ENCODE measurements at places on chromosomes 4 and X. TPM values are rescaled to one million over a fixed set of nuclear protein-coding genes. Genes with fewer than 3 reads are reported as not detected.

The CENPI gene
- not detected for total RNA-seq

The CSAG2 gene
- total RNA-seq = not detected

The EVC gene
- 39.3 TPM for total RNA-seq

The GPC4 gene
- total RNA-seq = 12.0 TPM

The DOK7 gene
- total RNA-seq = 33.5 TPM

The HCCS gene
- total RNA-seq = 65.0 TPM

The PITX2 gene
- not detected for total RNA-seq

The PDZD4 gene
- 23.2 TPM for total RNA-seq

The XAGE2 gene
- not detected for total RNA-seq

DNA sequence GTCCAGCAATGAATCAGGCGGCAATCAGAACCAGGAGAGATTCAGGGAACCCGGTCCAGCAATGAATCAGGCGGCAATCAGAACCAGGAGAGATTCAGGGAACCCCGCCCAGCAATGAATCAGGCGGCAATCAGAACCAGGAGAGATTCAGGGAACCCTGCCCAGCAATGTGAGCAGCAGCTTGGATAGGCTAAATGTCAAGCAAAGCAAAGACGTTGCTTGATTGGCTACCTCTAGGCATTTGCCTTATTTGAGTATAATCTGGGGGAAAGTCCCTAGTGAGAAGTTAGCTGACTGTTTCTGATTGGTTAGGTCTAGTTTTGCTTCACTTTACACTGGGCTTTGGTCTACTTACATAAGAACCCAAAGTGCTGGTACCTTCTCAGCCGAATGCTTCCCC, 1212.2 kb upstream of the TENM3 start:
- no peak for DNase-seq

- DNase-seq = no peak
Observed at GRCh38 chr4:27692158-27692557, 831.5 kb downstream of the STIM2 start.

GRCh38 chr4:46554760-46555465, 165.0 kb upstream of the GABRA2 start:
- DNase-seq = no peak

- no peak for DNase-seq
Observed at GRCh38 chrX:43375136-43375535, 281.0 kb upstream of the MAOA start.

DNA sequence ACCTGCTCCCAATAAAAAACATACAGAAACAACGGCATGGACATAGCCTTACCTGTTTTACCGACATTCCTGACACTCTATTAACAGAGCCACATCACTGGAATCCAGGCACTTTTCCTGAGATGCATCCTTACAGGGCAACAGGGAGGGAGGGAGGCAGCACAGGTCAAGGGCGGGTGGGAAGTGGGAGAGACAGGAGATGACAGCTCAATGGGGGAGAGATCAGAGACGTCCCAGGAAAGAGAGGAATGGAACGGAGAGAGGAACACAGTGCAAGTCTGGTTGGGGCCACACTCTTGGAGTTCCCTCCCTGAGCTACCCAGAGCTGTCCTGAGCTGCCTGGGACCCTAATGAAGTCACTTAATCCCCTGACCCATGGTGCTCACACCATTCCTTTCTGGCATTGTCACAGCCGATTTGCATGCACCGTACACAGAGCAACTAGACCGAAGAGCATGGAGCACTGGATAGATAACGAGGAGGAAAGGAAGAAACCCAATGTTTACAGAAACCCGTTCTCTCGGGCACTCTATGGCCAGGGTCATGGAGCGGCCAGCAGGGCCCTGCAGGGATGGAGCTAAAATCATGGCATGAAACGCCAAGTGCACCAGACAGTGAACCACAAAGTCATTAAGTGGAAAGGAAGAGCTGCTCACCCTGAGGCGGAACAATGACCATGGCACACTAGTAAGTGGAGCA, 93.1 kb downstream of the NSUN7 start:
- DNase-seq = no peak

DNA sequence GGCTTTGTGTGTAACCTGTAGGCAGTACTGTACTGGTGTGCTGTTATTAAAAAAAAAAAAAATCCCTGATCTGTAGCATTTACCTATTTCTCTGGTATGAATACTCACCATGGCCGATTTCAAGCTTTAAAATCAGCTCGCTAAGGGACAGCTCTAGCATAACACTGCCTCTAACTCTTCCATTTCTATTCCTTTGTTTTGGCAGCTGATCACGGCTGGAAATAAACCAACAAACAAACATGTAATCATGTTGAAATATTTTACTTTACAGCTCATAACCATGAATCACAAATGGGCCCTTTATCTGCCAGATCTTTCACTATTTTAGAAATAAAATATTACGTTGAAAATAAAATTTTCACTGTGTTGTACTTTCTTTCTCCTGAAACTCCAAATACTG, 60.5 kb upstream of the IL15 start:
- no peak for DNase-seq

DNA sequence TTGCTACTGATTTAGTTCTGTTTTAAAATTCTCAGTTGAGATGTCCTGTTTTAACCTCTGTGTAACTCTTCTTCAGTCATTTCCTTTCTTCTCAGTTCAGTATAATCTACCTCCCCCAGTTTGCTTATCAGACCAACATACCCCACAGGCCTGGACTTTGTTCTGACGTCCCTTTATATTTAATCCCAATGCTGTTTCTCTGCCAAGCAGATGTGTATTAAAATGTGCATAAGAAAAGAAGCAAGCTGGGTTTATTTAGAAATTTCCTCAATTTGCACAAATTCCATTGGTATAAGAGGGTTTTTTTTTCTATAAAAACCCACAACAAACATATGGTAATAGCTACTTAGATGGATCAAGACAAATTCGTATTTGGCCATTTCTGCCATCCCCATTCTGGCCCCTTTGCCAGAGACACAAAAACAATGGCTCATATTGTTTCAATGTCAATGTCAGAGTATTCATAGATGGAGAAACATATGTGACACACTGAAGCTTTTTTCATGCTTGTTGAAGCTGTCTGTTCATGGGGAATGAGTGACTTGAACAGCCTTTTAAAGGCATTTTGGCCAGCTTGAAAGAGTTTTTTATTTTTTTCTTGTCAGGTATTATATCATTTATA, 24.5 kb downstream of the HCCS start:
- no peak for DNase-seq

- no peak for DNase-seq
Observed at GRCh38 chr4:109967798-109968520, 55.3 kb downstream of the EGF start.

- DNase-seq = no peak
Observed at GRCh38 chr4:1795299-1796195, 2.5 kb downstream of the FGFR3 start.

GRCh38 chr4:86910369-86910768, 18.1 kb upstream of the C4orf36 start:
- no peak for DNase-seq

DNA sequence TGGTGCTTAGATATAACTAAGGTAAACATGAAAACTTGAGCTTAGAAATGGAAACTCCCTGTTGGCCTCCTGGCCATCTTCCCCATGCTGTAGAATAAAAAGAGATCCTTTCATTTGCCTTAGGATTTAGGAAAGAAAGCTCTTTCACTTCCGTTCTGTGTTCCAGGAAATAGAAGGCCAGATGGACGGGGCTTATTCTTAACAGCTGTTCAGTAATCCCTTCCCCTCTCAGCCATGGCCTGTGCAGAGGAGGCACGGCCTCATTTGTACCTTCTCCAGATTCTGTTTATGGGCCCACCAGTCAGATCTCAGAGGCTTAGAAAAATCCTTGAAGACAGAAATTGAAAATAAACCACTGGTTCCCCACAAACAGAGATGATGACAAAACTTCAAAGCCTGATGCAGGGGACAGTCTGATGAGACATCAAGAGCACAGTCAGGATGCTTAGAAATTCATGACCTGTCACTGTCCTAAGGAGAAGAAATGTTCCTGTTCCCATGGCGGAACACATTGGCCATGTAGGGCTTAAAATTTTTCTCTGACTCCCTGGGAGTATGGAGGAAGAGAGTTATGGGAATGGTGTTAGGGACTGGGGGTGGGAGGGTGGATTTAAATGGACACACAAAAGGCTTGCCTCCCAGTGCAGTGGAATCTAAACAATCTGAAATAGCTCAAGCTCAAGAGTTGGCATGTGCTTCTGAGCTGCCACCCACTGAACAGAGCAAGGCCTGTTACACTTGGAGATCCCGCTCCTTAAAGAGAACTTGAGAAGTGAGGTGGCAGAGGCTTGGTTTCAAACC, 188.8 kb downstream of the SOWAHB start:
- DNase-seq = no peak

DNA sequence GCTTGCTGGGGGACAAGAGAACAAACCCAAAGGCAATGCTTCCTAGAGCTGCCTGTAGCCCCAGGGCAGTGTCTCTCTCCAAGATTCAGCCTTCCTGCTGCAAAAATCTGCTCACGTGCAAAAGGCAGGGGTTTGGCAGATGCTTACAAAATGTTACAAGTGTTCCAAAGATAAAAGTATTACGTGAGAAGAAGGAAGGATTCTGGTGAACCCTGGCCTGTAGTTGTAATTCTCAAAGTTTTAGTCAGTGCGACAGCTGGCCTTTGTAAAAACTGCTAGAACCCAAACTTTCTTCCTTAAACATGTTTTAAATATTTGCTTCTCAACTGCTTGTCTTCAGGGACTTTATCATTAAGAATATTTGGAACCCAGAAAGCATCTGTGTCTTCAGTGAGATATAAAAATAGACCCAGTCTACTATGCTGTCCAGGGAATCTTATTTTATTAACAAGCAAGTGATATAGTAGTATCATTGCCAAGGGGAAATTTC, 232.3 kb downstream of the FRMPD4 start:
- DNase-seq = no peak

GRCh38 chr4:107894138-107894603, 37.2 kb upstream of the CYP2U1 start:
- DNase-seq = no peak

Measured in ascending aorta (tissue), 2 donors.